ENCODE measurements at places on chromosomes 7 and 10.
A peak's percentile ranks its signal among the peaks of the same experiment; 100 is the strongest.

DNA sequence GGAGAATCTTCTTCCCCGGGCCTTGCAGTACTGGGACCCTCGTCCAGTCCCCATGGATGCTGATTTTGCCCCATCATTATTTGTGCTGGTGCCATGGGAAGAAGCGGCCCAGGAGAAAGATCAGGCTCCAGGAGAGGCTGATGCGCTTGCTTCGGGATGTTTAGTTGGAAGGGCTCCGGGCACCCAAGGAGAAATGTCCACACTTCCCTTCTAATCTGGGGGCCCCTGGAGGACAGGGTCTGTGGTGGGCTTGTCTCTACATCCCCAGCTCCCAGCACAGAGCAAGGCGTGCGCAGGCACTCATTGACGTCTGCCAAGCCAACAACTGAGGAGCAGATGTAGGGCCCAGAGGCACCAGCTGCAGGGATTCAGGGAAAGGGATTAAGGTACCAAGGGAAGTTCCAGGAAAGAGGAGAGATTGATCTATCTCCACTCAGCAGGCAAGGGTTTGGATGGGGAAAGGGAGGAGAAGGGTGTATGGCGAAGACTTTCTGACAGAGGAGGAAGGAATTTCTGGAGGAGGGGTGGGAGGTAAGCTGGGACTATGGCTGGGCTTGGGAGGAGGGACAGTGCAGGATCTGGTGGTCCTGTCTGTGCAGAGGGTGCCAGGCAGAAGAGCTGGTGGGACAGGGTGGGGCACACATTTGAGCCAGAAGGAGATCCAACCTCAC is 38.7 kb upstream of the LEP start:
- no peak for DNase-seq

DNA sequence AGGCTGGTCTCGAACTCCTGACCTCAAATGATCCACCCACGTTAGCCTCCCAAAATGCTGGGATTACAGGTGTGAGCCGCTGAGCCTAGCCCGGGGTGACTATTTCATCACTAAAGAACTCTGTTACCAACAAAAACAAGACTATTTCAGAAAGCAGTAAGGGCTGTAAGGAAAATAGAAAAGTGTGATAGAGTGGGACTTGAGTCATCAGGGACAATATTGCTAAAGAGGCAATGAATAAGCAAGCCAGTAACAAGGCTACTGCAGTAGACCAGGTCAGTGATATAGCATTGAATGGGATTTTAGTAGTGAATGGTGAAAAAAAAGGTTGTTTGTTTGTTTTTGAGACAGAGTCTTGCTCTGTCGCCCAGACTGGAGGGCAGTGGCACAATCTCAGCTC is 51.7 kb downstream of the SVOPL start:
- no peak for DNase-seq

DNA sequence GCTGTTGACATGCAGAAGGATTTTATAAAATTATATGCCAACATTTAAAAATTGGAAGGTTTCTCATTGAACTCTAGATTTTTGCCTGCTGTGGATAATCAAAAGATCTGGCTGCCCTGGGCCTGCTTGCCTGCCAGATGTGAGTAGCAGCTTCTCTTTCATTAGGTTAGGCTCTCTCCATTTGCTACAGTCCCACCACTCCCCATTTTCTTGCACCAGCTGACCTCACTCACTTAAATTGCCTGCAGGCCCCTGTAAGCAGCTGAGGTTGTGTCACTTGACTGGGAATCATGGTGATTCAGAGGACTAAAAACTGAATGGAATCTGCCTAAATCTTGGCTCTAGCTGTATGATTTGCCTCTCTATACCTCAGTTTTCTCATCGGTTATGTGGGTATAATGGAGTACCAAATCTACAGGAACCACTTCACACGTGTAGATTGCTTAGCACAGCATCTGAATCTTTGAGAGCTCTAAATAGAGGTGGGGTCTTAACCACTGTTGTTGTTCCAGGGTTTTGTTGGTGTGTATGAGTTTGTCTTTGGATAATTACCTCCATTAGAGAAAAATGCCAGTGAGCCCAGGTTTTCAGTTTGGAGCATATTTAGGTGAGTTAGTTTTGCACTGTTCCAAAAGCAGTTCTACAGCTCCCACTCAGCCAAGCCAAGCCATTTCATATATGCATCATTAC is 18.6 kb upstream of the RAPGEF5 start:
- DNase-seq, result no peak

DNA sequence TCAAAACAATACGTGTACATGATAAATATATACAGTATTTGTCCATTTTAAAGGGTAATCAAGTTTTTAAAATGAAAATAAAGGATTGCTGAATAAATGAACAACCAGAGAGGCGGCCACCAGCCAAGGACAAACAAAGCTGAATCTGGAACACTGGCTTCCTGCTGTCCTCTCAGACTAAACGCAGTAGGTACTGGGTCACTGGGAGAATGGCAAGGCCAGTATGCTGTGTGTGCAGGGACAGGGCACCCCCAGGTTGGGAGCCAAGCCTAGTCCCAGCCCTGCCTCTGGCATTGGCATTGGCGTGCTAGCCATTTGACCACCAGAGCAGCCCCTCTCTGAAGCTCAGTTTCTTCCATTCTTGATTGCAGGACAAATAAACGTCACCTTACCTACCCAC is 33.8 kb downstream of the DLG5 start:
- DNase-seq, result no peak

- peak; percentile 66 for DNase-seq
Observed at GRCh38 chr7:100132697-100133151, 6.0 kb downstream of the MBLAC1 start.

- no peak for DNase-seq
Observed at GRCh38 chr10:59007307-59008025, 169.0 kb upstream of the PHYHIPL start.

DNA sequence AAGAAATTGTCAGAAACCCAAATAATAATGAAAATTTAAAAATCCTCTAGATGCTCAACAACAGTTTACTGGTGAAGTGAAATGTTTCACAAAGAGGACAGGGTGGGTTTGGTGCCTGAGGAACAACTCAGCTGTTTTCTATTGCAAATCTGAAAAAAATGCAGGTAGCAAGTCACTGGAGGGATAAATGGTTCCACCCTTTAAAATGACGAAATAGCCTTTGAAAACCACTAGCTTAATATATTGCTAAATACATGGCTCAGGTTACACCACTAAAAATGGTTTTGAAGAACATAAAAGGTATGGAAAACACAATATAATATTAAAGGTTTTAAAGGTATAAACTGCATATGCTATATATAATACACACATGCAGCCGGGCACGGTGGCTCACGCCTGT is 69.5 kb downstream of the LMBR1 start:
- DNase-seq, result peak; percentile 38
